ENCODE measurements at places on chromosomes 11 and 22.

- no peak for DNase-seq
Measured at GRCh38 chr11:65310215-65310614, 4.5 kb upstream of the CDC42EP2 start.

GRCh38 chr11:124479561-124479960 lies 34.1 kb upstream of the OR8B8 start:
- no peak for DNase-seq

DNA sequence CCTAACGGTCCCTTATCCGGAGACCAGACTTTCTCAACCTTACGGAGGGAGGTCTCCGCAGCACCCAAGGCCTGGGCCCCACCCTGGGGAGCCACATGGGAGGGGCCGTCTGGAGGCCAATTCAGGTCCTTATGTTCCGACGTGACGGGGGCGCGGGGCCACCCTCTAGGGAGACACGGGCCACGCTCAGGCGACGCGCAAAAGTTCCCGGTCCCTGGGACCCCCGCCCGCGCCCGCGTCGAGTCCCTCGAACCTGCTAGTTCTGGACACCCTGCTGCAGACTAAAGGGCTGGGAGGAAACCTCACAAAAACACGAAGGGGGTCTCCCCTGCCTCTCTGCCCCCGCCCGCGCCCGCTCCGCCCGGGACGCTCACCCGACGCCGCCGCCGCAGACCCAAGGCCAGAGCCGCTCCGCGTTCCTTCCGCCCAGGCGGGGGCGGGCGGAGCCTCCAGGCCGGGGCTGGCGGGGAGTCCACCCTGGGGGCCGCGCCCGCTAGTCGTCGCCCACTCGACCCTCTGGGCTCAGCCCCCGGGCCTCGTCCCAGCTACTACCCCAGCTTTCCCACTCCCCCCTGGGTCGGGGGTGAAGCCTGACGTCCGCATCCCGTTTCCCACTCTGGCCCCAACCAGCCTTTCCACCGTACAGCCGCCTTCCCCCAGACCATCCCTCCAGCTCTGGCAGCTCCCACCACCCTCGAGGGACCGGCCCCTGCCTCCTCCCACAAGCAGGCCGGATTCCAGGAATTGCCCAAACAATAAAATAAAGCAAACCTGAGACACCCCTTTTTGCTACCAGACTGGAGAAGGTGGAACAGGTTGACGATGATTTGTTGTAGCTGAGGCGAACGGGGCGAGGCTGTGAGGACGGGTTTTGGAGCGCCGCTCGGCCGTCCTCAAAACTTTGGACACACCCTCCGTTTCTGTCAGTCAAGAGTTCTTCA lies 2.7 kb downstream of the RNH1 start:
- no peak for DNase-seq

- peak; percentile 49 for DNase-seq
Measured at GRCh38 chr11:66081505-66081904, 11.4 kb downstream of the PACS1 start.

DNA sequence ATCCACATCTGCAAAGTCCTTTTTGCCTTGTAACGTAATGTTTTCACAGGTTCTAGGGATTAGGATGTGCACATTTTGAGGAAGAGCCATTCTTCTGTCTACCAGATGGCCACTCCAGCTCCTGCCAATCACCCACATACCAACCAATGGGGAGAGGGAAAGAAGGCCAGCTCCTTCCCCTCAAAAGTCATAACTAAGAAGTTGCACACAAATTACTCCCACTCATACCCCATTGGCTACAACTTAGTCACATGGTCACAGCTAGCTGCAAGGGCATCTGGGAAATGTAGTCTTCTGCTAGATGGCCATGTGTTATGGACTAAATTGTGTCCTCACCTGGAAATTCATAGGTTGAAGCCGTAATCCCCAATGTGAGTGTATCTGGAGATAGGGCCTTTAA lies 15.4 kb upstream of the MYOD1 start:
- no peak for DNase-seq

GRCh38 chr22:24146194-24146616 lies 35.1 kb upstream of the SUSD2 start:
- no peak for DNase-seq

DNA sequence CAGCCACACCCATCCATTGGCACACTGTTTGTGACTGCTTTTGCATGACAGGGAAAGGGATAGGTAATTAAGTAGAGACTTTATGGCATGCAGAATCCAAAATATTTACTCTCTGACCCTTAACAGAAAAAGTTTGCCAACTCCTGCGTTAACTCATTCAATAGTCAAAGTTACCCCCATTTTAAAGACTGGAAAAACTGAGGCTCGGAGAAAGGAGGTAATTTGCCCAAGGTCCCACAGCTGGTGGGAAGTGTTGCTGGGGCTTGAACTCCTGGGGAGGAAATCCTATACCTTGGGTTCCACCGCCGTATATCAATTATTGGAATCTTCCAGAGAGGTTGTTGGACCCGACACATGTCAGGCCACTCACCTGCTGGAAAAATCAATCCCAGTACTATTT lies 29.9 kb downstream of the MN1 start:
- no peak for DNase-seq

DNA sequence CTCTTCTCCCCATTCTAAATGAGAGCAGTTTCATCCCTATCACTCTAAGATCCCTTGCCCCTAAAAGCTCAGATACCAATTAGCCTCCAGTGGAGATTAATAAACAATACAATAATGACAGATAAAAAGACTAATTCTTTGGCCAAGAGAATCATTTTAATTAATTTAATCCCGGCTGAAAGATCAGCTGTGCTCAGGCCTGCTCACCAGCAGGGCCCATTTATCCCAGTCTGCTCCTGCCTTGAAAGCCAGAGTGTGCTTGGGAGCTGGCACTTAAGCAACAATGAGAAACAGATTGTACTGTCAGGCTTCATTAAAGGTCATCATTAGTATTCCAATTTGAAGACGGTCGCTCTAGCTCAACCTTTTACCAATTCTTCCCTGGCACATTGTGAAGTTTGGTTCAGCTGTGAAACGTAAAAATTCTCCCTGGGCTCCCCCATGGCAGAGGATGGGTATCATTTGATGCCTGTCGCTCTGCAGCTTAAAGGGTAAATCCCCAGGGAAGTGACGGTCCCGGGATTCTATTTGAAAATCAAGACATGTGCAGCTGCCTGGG lies 36.1 kb upstream of the HTATIP2 start:
- DNase-seq: no peak

DNA sequence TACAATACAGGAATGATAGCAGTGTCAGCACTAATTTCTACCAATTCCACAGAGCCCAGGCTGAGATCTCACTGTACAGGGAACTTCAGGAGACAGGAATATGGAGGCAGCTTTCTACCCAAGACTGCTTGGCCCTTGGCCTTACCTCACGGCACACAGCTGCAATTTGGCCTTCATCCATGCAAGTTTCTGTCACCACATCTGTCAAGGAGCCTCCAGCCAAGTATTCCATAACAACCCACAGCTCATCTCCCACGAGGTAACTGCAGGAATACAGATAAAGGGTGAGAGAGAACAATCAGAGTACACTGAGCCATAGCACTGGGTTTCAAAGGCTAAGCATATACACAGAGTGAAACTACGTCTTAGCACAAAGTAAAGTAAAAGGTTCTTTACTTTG lies 39.0 kb upstream of the GDPD4 start:
- no peak for DNase-seq

DNA sequence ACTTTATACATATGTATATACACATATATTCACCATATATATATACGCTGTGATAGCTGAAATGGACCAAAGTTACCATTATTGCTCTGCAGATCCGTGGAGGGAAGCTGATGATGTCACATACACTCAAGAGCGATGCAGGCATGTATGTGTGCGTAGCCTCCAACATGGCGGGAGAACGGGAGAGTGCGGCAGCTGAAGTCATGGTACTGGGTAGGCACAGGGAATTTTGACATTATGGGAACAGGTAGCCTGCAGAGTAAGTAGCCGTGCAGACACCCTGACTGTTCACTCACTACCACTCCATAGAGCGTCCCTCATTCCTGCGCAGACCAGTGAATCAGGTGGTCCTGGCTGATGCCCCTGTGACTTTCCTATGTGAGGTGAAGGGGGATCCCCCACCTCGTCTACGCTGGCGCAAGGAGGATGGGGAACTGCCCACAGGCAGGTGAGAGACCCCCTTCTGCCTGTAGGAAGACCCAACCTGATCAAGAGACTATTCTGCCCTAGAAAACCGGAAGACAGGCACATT lies 4.7 kb downstream of the ROBO3 start:
- DNase-seq: no peak

DNA sequence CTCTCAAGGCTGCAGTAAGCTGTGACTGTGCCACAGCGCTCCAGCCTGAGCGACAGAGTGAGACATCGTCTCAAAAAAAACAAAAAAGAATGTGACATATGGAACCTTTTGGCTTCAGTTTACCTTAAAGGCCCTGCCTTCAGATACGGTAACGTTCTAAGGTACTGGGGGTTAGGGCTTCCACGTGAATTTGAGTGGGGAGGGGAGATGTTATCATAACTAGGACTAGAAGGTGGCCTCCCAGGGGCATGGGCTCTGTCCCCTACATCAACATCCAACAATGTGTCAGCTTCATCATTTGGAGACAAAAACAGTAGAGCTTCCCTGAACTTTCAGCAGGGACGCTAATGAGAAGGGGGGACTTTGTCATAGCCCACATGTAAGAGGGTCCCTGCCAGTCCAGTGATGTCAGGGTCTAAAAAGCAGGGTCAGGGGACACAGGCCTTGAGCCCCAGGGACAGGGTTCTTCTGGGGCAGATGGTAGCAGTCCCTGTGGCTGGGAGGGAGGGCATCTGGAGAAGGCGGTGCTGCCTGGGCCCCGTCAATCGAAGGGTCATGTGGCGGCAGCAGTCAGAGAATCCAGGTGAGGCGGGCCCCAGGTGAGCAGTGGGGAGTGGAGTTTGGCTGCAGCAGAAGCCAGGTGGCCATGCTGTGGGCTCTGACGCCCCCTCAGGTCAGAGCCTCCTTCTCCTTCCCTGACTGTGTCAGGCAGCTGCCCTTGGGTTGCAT lies 79.8 kb downstream of the BCR start:
- no peak for DNase-seq

DNA sequence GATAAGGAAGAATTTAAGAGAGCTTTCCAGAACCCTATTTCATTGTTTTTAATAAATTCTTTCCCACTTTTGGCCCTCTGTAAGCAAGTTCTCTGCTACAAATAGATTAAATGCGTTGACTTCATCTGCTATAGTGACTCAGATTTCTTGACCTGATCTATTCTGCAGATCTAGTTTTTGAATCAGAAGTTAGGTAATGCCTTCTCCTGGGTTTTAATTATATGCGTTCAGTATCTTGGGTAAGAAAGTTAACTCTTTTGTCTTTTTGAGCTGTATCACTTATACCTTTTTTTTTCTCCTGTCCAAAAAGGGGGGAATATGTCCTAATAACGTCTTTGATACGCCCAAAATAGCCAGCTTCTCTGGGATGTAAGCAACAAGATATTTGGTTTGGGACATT lies 2.4 kb upstream of the HEPHL1 start:
- no peak for DNase-seq

DNA sequence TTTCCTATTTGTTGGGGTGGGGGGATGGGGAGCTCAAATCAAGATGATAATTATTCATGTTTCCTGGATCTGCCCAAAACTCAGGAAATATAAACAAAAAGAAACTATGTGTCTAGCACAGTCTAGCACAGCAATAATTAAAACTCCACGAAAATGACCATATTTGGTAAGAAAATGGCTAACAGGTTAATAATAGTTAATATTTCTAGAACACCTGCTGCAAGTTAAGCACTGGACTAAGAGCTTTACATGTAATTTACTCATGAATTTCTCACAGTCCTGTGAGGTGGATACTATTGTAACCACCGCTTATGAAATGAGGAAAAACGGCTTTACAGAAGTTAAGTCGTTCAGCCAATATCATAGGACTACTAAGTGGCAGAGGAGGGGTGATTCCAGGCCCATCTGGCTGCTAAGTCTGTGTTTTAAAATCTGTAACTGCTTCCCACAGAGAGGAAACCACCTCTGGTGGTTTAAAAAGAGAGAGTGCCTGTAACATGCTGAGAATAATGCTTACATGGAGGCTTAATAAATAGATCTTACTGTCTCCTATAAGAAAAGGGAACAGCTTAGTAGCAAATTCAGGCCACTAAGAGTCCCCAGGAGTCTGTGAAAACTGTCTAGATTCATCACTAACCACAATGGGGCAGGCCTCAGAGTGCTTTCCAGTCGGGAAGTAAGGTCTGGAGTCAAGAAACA lies 11.0 kb upstream of the AMOTL1 start:
- DNase-seq: no peak

DNA sequence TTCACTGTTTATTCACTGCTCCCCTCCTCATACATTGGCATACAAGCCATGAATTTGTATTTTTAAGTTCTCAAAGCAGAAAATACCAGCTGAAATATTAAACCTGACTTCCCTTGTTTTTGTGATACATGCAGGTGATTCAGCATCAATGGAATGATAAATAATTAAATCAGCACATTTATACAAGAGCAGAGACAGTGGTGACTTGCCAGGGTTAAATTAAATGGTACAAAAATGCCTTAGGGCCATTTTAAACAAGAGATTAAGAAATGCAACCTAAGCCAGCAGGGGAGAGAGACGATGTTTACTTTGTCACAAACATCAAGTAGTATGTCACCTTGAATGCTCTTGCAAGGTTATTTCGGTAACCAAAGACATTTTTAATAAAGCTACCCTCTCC lies 95.9 kb upstream of the DDI1 start:
- DNase-seq: no peak

GRCh38 chr11:45319077-45319476 lies 32.9 kb upstream of the SYT13 start:
- DNase-seq: no peak

- DNase-seq: no peak
Measured at GRCh38 chr22:45441138-45441537, 27.6 kb downstream of the RIBC2 start.

DNA sequence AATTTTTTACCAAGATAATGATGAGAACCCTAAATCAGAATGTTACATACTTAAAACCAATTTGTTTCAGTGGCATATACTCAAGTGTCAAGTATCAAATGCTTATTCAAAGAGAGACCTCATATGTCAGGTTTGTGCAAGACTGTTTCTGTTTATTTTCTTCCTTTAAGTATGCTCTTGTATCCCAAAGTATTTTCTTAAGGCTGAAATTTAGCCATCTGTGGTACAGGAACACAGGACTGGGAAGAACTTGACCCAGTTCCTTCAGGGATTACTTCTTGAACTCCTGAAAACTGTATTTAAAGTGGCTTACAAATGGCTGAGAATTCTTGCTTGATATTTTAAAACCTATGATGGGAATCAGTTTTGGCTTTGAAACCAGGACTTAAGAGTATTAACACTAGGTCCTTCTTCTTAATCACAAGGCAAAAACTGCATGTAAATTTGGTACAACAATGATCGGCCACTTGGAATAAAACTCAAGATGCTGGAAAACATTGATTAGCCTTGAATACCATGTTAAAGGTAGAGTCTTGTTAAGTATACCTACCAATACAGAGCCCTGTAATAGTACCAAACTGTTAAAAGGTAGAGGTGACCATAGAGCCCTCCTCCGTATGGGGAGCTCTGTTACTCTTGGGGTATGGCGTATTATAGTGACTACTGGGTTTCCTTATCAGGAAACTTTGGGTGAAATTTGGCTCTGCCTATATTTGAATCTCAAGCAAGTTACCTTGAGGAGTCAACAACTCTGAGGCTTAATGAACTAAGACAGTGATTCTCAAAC lies 95.9 kb downstream of the BLID start:
- no peak for DNase-seq
